ENCODE measurements at places on chromosomes 4 and X.

DNA sequence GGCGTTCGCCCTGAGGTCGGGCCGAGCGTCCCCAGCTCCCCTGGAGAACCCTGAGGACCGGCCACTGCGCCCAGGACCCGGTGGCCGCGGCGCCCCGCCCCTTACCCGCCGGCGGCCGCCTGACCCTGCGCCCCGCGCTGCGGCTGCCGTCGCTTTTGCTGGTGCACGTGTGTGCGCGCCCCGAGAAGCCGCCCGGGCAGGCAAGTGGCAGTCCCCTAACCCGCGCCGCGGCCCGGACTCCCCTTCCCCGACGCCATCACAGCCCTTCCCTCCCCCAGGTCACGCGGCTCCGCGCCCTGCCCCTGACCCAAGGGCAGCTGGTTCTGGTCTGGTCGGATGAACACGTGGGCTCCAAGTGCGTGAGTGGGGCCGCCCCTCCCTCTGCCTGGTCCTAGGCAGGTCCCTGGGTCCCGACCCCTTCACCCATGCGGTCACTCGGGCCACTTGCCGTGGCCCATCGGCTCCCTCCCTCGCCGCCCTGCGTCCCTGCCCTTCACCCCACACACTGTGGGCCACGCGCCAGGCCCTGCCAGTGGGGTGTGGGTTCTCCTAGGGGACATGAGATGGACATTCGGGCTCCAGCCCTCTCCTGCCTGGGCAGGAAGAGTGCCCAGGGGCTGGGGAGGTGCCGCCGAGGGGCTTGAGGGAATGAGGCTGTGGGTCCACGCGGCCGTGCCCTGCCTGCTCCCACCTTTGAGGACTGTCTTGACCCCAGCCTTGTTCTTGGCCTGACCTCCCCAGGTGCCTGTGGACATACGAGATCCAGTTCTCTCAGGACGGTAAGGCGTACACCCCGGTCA is 8.0 kb upstream of the FGFRL1 start:
- peaks cover 83% of the 10 kb centered on the region for H3K27me3 ChIP-seq
- H3K36me3 ChIP-seq = no peaks in the 10 kb centered on the region
- no peak for DNase-seq
- H3K4me1 ChIP-seq = peaks cover 5% of the 10 kb centered on the region
- H3K27ac ChIP-seq = no peak overlapping the region

DNA sequence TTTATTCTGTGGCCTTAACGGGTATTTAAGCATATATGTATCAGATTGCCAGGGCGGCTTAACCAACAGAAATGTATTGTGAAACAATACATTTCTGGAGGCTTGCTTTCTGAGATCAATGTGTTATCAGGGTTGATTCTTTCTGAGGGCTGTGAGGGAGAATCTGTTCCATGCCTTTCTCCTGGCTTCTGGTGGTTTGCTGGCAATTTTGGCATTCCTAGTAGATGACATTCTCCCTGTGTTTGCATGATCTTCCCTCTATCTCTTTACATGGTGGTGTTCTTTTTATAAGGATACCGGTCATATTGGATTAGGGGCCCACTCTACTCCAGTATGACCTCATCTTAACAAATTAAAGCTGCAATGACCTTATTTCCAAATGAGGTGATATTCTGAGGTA is 16.9 kb upstream of the CEP135 start:
- H3K36me3 ChIP-seq = no peaks in the 10 kb centered on the region
- no peak overlapping the region for H3K27ac ChIP-seq
- H3K27me3 ChIP-seq = no peaks in the 10 kb centered on the region
- no peak for DNase-seq
- no peaks in the 10 kb centered on the region for H3K4me1 ChIP-seq

- H3K4me1 ChIP-seq = no peaks in the 10 kb centered on the region
- no peak overlapping the region for H3K4me3 ChIP-seq
- H3K27ac ChIP-seq = no peak overlapping the region
- no peaks in the 10 kb centered on the region for H3K27me3 ChIP-seq
- DNase-seq = no peak
These were observed 325.6 kb downstream of the CAMK2D start for GRCh38 chr4:113435893-113436292.

- H3K4me1 ChIP-seq = peaks cover 27% of the 10 kb centered on the region
- no peak overlapping the region for H3K27ac ChIP-seq
- H3K36me3 ChIP-seq = no peaks in the 10 kb centered on the region
- peak overlapping the region; percentile 75 for H3K4me3 ChIP-seq
- DNase-seq = no peak
- peaks cover 3% of the 10 kb centered on the region for H3K27me3 ChIP-seq
These were observed 219.8 kb downstream of the OR13H1 start for GRCh38 chrX:131763674-131764073.

DNA sequence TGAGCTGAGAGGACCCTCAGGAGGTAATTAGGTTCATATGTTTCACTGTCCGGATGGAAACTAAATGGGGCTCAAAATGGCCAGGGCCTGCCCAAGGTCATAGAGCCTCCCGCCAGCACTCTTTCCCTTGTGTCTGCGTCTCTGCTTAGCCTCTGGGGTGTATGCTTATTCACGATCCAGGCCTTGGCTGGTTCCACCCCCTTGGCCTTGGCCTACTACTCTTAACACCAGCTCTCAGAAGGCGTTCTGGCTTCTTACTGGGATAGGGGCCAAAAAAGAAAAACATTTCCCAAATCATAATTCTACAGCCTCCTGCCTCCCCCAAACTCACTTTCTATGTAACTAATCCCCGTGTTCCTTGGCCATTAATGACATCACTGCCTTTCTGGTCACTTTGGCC is 68.8 kb downstream of the RTL5 start:
- peaks cover 24% of the 10 kb centered on the region for H3K4me1 ChIP-seq
- no peaks in the 10 kb centered on the region for H3K27me3 ChIP-seq
- no peak overlapping the region for H3K27ac ChIP-seq
- DNase-seq = no peak
- no peak overlapping the region for H3K4me3 ChIP-seq
